ENCODE measurements at places on chromosomes 13 and 19.

- DNase-seq, result no peak
These were observed 445.4 kb downstream of the DCT start for GRCh38 chr13:94033830-94034642.

DNA sequence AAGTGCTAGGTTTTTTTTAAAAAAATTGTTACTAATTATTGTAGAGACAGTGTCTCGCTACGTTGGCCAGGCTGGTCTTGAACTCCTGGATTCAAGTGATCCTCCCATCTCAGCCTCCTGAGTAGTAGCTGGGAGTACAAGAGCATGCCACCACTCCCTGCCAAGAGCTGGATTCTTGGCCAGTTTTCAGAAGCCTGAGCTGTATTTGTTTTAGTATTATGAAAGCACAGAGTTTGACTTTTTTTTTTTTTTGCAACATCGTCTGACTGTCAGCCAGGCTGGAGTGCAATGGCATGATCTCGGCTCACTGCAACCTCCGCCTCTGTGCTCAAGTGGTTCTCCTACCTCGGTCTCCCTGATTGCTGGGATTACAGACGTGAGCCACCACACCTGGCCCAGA lies 7.0 kb downstream of the ARMC6 start:
- no peak for DNase-seq

DNA sequence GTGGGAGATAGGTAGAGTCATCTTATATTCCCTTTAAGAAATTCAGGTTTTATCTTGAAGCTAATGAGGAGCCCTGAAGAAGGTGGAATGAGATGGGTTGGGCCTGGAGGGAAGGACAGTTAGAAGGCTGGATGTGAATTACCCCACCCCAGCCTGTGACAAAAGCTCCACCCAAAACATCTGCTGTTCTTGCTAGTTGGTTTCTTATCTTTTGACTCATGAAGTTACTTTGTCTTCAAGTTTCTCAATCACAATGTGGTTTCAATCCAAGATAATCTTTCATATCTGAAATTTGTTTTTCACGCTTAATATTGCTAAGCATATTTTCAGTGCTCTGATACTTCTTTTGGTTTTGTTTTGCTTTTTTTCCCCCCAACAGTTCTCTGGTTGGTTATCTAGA lies 38.3 kb upstream of the HMGB1 start:
- DNase-seq, result no peak

GRCh38 chr19:13120031-13120430 lies 2.0 kb downstream of the NACC1 start:
- DNase-seq, result no peak

GRCh38 chr19:13031917-13032623 lies 36.8 kb downstream of the NFIX start:
- no peak for DNase-seq

DNA sequence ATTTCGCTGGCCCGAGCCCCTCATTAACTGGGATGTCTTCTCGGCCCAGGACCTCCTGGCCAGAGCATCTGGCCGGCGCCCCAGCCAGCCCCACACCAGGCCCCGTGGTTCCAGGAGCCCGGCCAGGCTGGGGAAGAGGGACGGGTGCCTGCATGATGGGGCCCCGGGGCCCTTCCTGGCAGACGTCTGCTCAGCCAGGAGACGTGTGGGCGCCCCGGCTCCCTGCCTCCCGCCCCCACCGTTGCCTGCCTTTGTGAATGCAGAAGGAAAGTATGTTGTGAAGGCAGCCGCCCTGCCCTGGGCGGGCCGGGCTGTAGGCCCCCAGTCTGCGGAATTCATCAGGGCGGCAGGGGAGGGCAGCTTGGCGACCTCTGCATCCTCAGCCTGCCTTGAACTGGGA lies 4.4 kb upstream of the COMP start:
- no peak for DNase-seq

GRCh38 chr13:54165581-54166215 lies 1137.1 kb downstream of the OLFM4 start:
- DNase-seq, result no peak

GRCh38 chr13:44918326-44919103 lies 70.8 kb downstream of the NUFIP1 start:
- no peak for DNase-seq

DNA sequence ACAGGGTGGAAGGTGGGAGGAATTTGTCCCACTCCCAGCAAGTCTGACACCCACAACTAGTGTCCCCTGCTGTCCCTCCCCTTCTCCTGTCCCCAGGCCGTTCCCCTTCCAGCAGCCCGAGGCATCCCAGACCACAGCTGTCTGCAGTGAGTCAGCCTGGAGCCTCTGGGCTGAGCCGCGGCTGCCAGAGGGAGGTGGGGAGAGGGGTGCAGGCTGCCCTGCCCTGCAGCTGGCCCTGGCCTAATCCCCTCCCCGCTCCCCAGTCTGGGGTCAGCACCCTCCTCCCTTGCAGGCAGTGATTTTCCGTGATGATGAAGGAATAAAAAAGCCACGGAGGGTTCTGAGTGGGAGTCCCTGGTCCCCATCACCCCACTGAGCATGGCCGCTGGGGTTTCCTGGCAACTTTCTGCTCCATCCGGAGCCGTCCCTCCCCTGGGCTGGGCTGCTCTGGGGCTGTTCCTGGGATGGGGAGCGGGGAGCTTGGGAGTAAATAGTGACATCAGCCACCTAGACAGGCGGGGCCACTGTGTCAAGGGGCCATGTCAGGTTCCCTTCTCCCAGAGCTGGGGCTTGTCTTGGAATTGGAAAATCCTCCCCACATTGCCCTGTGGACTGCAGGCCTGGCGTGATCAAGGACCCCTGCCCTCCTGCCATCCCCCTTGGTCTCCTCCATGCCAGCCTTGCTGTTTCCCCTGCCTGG lies 16.8 kb downstream of the SPC24 start:
- DNase-seq, result peak; percentile 57

DNA sequence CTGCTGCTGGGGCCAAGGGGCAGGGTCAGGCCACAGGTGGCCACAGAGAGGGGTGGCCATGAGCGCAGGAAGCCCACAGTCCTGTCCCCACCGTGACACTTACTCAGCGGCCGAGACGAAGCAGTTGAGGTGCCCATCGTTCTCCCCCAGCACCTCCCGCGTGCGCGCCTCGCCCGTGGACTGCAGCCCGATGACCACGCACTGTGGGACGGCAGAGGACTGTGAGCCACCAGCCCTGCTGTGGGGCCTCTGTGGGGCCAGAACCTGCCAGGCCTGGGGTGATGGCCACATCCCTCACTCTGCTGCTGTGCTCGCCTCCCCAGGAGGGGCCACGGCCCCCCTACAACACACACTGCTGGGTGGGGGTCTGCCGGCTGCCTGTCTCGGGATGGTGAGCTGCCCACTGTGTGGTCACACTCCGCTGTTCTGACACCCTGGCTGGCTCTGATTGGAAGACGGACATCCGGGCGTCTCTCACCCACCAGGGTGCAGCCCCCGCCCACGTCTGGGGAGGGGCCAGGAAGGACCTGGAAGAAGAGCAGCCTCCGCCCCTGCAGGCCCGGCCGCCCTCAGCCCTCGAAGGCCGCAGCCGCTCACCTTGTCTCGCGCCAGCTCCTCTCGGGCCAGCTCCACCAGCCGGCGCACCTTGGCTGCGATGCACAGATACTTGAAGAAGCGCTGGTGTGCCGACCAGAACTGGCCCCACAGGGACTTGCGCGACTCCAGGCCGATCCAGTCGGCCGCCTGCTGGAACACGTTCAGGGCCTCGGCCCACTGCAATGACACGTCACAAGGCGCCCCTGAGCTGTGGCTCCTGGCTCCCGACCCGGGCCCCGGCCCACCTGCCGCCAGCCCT lies 13.2 kb downstream of the GPX4 start:
- DNase-seq, result no peak

DNA sequence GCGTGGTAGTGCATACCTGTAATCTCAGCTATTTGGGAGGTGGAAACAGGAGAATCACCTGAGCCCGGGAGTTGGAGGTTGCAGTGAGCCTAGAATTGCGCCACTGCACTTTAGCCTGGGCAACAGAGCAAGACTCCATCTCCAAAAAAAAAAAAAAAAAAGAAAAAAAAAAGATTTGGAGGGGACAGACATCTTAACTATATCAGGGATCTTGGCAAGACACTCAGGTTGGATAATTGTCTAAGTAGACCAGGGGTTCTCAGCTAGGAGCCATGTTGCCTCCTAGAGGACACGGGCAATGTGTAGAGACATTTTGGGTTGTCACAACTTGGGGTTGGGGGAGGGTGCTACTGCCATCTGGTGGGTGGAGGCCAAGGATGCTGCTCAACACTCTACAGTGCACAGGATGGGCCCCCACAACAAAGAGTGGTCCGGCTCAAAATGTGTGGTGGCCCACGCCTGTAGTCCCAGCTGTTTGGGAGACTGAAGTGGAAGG lies 1.9 kb upstream of the ZNF580 start:
- no peak for DNase-seq

- DNase-seq, result no peak
These were observed 451.7 kb downstream of the EFNB2 start for GRCh38 chr13:106083620-106084350.

GRCh38 chr19:46179076-46179759 lies 31.2 kb downstream of the IGFL2 start:
- no peak for DNase-seq

- DNase-seq, result no peak
These were observed 105.0 kb downstream of the RAB20 start for GRCh38 chr13:110456550-110456949.

DNA sequence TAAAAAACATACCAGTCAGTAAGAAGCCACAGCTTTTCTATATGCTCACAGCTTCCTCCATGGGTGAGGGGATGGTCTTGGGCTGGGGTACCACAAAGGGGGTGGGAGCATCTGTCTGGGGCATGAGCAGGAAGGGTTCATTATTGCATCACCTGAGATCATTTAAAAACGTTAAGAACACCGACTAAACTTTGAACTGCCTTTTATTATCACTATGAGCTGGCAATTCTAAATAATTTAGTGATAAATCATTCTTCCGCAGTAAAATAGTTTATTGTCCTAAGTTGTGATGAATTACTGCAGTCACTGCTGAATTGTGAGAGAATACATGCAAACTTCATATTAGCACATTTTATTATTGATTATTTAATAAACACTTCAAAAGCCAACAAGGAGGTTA lies 71.6 kb downstream of the KL start:
- no peak for DNase-seq

DNA sequence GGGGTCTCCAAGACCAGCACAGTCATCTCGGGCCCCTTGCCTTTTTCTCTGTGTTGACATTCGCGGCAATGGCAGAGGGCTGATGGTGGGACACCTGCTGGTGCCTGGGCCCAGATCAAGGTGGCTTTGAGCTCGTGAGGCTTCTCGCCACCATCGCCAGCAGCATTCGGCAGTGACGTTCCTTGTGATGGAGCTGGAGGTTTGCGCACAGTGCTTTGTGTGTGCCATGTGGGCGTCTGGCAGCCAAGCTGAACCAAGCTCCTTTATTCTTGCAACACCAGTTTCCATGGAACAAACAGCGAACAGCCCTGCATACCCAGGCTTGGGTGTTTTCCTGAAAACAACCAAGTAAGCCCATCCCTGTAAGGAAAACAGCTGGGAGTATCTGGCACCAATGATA lies 9.1 kb upstream of the TMEM255B start:
- DNase-seq, result no peak

DNA sequence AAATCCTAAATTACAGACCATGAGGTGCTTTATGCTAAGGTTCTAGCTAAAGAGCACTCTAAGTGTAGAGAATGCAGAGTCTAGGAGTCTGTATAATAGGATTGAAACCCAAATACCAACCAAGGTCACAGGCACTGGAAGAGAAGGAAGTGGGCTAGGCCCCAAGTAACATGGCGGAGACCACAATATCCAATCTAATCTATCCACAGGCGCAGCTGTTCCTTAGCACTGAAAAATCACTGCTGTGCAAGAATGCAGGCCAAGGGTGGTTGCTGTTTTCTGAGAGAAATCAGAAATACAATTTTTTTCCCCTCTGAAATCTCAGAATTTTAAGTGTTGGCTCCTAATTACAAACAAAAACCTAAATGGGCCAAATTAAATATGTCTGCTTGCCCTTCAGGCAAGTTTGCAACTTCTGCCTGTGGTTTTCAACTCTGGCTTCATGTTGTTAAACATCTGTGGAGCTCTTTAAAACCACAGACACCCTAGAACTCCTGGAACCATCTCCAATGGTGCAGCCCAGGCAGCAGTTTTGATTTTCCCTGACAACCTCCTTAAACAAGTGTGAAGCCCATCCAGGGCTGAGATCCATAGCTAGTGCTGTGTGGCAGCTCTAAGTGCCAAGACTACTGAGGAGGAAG lies 6.1 kb downstream of the RANBP3 start:
- no peak for DNase-seq

- no peak for DNase-seq
These were observed 6.9 kb downstream of the SUGP2 start for GRCh38 chr19:19026299-19026971.

DNA sequence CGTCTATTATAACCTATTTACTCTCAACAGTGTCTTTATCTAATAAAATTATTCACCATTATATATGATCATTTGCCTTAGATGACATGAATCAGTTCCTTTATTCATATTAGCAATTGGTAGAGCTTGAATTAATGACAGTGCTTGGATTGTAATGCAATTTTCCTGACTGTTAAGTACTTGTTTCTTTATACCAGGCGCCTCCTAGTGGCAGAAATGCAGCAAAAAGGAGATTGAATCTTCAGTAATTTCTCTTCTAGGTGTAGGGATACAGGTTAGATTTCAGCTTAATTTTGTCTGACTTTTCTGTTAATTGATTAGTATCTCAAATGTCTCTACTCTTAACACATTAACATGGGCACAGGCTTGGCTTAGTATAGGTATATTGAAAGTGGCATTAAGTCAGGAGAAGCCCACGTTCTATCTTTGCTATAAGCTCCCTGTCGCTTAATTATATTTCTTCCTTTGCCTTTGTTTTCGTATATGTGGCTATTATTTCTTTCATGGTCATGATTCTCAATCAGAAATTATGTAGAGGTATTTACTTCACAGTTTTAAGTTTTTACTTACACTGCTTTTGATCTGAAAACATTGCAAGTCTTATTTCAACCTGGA lies 9.1 kb upstream of the LHFPL6 start:
- DNase-seq, result peak; percentile 69

GRCh38 chr19:38676023-38676877 lies 28.8 kb downstream of the ACTN4 start:
- DNase-seq, result no peak

GRCh38 chr19:862581-863314 lies 3.3 kb downstream of the CFD start:
- DNase-seq, result peak; percentile 57

- DNase-seq, result no peak
These were observed 4.6 kb downstream of the RGL3 start for GRCh38 chr19:11414544-11414943.

- no peak for DNase-seq
These were observed 2.7 kb upstream of the PLIN3 start for GRCh38 chr19:4870025-4870700.

- no peak for DNase-seq
These were observed 18.8 kb upstream of the UBE2L5 start for GRCh38 chr13:30403456-30403855.
